Stimulated activated CD4-positive, alpha-beta T cell treated with anti-CD3 and anti-CD28 coated beads, Interleukin-12 subunit alpha, Interleukin-12 subunit beta, amount 100 ng/mL, for 24 hours (primary cell): ENCODE measurements at places on chromosomes 6 and 20.

- DNase-seq, result no peak
Observed at GRCh38 chr6:167481307-167481926, 156.5 kb downstream of the TTLL2 start.

- DNase-seq, result no peak
Observed at GRCh38 chr6:71077655-71078054, 120.8 kb upstream of the B3GAT2 start.

DNA sequence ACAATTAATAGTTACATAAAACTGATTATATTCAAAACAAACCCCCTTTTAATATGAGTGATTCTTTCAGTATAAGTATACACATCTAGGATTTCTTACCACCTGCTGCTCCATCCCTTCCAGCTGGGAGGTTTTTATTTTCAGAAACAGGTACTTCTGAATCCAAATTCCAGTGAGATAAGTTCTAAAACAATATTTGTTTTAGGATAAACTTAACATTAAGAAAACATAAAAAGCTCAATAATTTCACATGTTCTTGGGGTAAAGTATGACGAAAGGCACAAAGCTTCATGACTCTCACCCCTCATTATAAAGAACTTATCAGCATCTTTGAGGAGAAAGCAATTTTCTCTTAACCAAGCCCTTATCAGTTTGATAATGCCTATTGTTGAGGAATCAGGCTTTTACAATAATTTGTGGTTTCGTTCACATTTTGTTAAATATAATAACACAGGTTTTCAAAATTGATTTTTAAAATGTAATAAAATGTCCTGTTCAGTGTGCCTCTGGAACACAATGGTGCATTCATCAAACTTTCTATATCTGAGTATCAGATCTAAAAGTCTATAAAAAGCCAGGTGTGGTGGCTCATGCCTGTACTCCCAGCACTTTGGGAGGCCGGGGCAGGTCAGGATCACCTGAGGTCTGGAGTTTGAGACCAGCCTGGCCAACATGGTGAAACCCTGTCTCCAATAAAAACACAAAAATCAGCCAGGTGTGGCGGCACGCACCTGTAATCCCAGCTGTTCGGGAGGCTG, 4.3 kb downstream of the FAM217A start:
- no peak for DNase-seq

DNA sequence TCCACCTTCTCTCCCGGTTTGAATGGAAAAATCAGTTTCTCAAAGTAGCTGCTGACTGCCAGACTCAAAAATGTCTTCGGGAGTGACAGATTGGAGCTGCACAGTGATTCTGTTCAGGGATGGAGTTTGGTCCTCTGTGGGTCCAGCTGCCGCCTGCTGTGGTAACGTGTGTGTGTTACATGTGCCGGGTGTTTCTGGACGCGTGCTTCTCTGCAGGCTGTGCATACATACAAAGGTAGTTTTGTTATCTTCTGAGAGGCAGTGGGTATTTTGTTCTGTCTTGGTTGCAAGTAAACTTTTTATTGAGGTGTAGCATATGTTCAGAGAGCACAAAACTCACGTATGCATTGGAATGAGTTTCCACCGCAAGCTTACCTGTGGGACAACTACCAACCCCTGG, 41.3 kb upstream of the NAA20 start:
- DNase-seq, result no peak

DNA sequence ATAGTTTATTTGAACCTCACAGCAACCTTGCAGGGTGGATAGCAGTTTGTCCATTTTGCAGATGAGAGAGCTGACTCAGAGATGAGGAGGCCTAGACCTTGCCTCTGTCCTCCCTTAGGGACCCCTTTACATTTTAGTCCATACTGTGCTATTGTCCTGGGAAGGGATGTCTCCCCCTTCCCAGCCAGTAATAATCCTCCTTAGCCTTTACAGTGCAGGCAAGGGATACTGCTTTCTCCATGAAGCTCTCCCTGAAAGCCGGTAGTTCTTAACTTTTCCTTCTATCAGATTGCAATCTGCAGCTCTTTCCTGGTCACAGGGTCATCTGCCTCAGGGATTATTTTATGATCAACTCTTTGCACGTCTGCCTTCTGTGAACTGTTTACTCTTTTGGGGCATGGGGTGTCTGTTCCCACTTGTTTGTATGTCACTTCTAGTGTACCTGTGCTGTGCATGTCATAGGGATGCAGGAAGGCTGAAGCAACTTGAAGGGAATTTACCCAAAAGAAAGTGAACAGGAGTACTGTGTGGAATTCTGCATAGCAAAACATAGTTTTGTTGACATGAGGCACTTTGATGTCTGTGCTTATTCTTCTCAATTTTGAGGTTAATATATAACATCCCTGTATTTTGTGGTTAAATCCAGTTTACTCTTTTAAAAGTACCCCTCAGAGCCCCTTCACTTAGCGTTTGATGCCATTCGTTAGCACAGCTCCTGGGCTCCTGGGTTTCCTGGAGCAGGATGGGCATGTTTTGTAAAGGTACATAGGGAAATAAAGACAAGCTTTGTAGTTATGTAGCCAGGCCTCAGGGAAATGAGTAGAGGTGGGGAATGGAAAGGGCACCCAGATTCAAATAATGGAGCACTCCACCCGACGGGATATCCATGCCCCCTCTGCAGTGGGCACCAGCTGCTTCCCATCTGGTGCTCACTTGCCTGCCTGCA, 38.1 kb downstream of the DHX35 start:
- no peak for DNase-seq

- no peak for DNase-seq
Observed at GRCh38 chr20:35327074-35327976, 35.1 kb upstream of the FAM83C start.

DNA sequence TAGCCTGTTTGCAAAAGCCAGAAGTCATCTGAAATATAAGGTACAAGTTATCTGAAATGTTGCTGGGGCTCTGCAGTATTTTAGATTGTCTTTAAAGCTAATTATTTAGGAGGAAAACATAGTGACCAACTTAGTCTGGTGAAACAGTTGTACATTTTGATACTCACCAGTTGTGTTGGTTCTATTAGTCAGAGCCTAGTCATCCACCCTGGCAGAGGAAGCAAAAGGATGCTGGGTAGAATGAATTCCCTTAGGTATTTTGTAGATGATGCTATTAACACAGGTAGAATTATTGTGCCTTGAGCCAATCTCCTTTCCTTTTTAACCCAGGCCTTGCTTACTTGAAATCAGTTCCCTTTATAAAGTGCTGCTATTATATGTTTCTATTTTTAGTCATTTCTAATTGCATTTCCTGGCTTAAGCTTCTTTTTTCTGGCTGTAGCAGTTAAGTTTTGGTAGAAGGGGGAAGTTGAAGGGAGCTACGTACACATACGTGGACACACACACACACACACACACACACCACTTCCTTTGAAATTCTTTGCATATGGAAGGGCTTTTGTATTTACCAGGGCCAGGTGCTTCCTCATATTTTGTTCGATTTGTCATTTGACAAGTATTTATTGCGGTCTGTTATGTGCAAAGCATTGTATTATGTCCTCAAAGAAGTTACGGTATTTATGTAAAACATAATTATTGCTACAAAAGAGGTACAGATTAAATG, 82.4 kb downstream of the RTN4IP1 start:
- DNase-seq, result no peak

DNA sequence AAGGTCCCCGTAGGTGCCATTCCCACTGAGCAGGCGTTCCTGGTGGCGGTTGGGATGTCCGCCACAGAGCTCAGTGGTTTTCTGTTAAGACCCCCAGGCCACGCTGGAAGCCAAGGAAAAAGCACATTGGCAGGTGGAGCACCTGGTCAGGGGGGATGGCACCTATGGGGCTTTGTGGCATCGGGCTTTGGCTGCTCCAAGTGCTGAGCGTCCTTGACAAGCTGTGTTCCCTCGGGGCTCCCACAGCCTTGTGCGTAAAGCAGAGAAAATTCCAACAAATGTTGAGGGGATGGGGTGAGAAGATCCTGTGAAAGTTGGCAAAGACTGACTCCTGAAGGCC, 135.4 kb downstream of the JPH2 start:
- no peak for DNase-seq

- DNase-seq, result no peak
Observed at GRCh38 chr6:106446287-106446885, 85.9 kb downstream of the CRYBG1 start.

GRCh38 chr6:99013661-99014060, 65.9 kb upstream of the FBXL4 start:
- no peak for DNase-seq

- no peak for DNase-seq
Observed at GRCh38 chr6:84193114-84193708, 34.2 kb downstream of the CEP162 start.

GRCh38 chr20:48530957-48531356, 296.8 kb downstream of the PREX1 start:
- DNase-seq, result no peak

DNA sequence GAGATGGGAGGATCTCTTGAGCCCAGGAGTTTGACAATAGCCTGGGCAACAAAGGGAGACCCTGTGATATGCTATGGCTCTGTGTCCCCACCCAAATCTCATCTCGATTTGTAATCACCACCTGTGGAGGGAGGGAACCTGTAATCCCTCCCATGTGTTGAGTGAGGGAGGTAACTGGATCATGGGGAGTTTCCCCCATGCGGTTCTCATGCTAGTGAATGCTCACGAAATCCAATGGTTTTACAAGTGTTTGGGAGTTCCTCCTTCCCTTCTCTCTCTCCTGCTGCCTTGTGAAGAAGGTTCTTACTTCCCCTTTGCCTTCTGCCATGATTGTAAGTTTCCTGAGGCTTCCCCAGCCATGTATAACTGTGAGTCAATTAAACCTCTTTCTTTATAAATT, 3.4 kb downstream of the NUDT3 start:
- DNase-seq, result no peak

DNA sequence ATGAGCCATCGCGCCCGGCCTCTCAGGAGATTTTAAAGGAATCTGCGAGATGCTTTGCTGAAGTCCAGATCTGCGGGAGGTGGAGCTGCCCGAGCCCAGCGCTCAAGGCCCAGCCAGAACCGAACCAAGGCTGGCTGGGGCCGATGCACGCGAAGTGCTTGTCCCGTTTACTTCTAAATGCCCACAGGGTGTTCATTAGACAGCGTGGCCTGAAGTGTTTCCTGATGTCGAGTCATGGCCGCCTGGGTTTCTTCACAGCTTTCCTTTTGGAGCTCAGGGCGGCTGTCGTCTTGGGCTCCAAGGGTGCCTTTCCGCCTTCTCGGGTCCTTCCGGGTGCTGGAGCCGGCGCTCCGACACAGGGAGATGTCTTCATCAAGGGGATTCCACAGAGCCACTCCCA, 25.1 kb upstream of the CCR6 start:
- DNase-seq, result no peak

- DNase-seq, result no peak
Observed at GRCh38 chr20:15923030-15923776, 650.0 kb downstream of the KIF16B start.

DNA sequence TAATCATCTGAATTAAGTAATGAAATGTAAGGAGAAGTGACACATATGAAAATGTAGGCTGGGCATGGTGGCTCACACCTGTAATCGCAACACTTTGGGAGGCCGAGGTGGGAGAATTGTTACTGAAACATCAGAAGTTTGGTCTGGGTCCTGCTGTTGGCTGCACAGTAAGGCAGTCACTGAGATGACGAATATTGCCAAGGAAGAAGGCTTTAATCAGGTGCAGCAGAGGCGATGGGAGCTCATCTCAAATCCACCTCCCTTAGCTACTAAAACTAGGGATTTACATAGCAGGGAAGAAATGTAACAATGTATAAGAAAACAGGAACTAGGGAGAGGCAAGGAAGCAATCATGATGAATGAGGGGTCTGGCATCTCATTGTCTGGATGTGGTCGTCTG, 50.1 kb downstream of the RBM24 start:
- no peak for DNase-seq

DNA sequence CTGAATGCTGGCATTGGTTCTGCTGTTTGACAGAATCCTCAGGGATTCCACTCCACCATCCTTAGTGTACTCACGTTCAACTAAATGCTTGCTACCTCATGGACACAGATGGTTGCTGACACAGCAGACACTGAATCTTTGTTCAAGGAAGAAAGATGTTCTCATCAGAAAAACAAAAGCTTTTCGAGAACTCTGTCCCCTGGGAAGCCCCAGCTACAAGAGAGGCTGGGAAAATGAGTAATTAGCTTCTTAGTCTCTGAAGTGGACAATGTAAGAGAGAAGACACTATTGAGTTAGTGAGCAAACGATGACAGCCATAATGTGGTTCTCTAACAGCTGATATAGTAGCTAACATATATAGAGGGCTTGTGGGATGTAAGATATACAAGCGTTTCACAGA, 30.9 kb upstream of the ENPP5 start:
- no peak for DNase-seq

GRCh38 chr20:48556956-48557355, 270.8 kb downstream of the PREX1 start:
- DNase-seq, result no peak

- DNase-seq, result no peak
Observed at GRCh38 chr6:7454696-7455358, 65.2 kb downstream of the RIOK1 start.

- DNase-seq, result no peak
Observed at GRCh38 chr20:49539481-49540231, 28.3 kb downstream of the PTGIS start.

DNA sequence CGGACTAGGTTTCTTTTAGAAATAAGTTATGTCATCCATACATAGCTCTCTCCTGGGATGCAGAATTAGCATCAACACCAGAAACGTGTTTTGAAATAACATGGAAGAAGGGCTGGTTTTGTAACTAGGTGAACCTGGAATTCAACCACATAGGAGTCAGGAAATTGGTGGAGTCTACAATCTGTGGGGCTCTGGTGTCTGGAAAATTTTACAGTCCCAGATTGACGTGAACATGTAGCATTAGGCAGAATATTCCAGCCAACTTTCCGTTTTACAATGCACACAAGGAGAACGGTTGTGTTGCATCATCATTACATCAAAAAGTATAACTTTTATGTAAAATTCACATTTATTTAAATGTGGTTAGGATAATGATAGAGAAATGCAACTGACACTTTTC, 1.9 kb downstream of the KCNQ5 start:
- DNase-seq, result no peak

- no peak for DNase-seq
Observed at GRCh38 chr6:15399641-15400470, 154.0 kb downstream of the JARID2 start.

DNA sequence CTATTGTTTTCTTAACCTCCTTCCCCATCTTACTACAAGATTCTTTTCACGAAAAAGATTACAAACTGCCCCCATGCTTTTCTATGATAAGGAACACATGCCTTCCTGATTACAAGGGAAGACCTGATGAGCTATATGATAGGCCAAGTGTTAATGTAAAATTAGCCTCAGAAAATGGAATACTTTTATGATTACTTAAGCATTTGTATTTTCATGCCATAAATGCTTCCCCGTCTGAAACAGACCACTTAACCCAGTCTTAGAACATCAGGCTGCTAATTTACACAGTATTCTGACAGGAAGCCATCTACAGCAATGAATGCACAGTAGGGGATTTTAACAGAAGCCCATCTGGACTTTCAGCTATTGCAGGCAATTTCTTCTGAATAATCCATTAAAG, 274.9 kb downstream of the HAO1 start:
- no peak for DNase-seq

GRCh38 chr20:24497851-24498250, 28.4 kb downstream of the SYNDIG1 start:
- DNase-seq, result no peak

GRCh38 chr6:150777736-150778135, 87.8 kb upstream of the MTHFD1L start:
- DNase-seq, result no peak

GRCh38 chr6:2034256-2034655, 211.1 kb downstream of the GMDS start:
- DNase-seq, result no peak
